ENCODE measurements at places on chromosomes 11 and 22.
A peak's percentile ranks its signal among the peaks of the same experiment; 100 is the strongest.

- H3K4me1 ChIP-seq: no peaks in the 10 kb centered on the region
- no peak overlapping the region for H3K27ac ChIP-seq
- H3K36me3 ChIP-seq: no peaks in the 10 kb centered on the region
- H3K4me3 ChIP-seq: peak overlapping the region; percentile 51
- DNase-seq: peak; percentile 35
- H3K27me3 ChIP-seq: no peaks in the 10 kb centered on the region
Measured at GRCh38 chr22:36977401-36977861, 41.8 kb downstream of the TST start.

DNA sequence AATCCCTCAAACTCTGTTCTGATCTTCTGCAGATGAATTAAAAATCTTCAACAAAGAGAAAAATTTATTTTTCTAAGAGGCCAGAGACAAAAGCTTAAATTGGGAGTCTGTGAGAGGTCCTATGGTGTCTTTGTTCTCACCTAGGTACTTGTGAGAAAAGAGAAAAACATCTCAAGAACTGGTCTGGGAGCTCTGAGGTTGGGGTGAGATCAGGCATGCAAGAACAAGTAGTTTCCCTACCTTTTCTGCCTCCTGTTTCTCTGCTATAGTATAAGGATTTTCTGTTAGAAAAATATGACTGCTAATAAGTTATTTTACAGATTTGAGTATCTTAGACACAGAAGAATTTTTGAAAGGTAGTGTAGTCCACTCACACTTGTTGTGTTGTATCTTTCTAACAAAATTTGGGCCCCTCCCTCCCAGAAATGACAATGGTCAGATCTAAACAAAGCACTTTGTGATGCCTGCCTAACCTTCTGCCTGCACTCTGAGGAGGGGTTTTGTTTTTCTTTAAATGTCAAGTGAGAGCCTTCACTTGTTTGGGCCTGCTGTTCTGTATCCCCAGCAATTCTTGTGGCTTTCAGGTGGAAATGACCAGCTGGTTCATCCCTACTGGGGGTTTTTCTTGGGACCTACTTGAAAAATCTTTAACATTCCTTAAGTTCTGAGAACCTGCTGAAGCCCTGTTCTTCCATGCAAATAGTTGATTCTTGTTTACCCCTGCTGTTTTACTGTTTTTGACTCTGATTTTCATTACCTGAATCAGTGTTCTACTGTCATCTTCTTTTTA is 13.6 kb upstream of the OR51S1 start:
- no peak for DNase-seq
- no peaks in the 10 kb centered on the region for H3K36me3 ChIP-seq
- H3K4me1 ChIP-seq: no peaks in the 10 kb centered on the region
- H3K27ac ChIP-seq: no peak overlapping the region

GRCh38 chr11:90135016-90135415 is 553 bp downstream of the NAALAD2 start:
- DNase-seq: no peak
- H3K4me3 ChIP-seq: peak overlapping the region; percentile 70
- H3K4me1 ChIP-seq: peaks cover 6% of the 10 kb centered on the region
- no peaks in the 10 kb centered on the region for H3K36me3 ChIP-seq

GRCh38 chr22:39898997-39899396 is 1.9 kb upstream of the GRAP2 start:
- no peaks in the 10 kb centered on the region for H3K27me3 ChIP-seq
- no peak overlapping the region for H3K4me3 ChIP-seq
- H3K4me1 ChIP-seq: no peaks in the 10 kb centered on the region
- H3K36me3 ChIP-seq: no peaks in the 10 kb centered on the region

DNA sequence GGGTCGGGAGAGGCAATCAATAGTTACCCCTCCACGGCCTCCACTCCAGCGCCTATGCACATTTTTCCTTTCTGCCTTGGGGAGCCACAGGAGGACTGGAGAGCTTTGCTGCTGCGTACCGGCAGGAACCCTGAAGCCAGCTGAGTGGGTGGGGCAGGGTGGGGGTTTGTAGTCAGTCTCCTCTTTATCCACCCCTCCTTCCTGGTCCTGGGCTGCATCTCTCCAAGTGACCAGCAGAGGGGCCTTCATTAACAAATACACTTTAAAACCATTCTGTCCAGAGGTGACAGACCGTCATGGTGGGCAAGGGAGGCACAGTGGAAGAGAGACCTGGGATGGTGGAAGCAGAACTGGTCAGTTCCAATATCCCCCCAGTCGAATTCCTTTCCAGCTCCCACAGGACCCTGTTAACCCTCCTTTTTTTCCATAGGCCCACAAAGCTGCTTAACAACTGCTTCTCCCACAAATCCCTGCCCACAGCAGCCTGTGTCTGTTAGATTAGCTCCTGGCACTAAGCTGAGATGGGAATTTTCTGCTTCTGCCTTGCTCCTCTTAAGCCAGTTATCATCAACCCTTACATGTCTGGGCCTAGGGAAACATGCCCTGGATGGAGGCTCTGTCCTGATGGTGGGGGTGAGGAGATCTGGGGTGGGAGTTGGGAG is 3.9 kb upstream of the ABCG4 start:
- H3K27me3 ChIP-seq: peaks cover 7% of the 10 kb centered on the region
- H3K4me3 ChIP-seq: no peak overlapping the region
- peak; percentile 43 for DNase-seq
- peaks cover 4% of the 10 kb centered on the region for H3K4me1 ChIP-seq
- no peak overlapping the region for H3K27ac ChIP-seq

GRCh38 chr11:20821046-20821445 is 151.7 kb downstream of the NELL1 start:
- DNase-seq: no peak
- H3K27ac ChIP-seq: no peak overlapping the region
- H3K36me3 ChIP-seq: no peaks in the 10 kb centered on the region
- H3K27me3 ChIP-seq: no peaks in the 10 kb centered on the region
- no peak overlapping the region for H3K4me3 ChIP-seq

DNA sequence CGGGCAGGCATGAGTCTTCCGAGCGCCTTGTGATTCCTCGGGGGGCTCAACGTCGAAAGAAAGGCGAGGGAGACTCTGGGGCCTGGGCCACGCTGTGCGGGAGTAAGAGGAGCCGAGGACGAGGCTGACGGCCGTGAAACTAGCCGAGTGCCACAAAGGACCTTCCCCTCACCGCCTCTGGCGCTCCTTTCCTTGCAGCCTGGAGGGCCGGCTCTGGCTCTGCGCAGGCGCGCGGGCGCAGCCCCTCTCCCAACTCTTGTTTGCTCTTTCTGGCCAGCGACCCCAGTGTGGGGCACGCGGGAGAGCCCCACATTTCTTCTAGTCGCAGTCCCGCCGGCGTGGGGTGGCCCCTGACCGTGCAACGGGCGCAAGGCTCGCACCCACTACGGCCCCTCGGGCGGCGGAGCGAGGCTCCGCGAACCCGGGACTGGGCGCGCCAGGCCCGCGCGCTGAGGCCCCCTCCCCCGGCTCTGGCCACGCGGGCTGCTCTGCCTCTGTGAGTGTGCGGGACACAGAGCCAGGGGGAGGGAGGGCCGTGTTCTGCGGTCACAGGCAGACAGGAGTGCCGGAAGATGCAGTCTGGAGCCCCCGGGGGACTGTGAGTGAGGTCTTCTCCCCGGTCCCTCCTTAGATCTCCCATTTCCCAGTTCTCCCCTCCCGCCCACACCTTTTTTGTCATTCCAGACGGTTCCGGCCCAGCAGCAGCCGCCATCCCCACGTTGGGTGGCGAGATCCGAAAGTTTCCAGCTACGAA is 1.0 kb upstream of the TOB2 start:
- H3K4me3 ChIP-seq: peak overlapping the region; percentile 99
- H3K27me3 ChIP-seq: no peaks in the 10 kb centered on the region
- DNase-seq: peak; percentile 78
- H3K27ac ChIP-seq: peak overlapping the region; percentile 98

GRCh38 chr11:17649261-17649660 is 70.1 kb upstream of the MYOD1 start:
- H3K36me3 ChIP-seq: no peaks in the 10 kb centered on the region
- H3K27me3 ChIP-seq: no peaks in the 10 kb centered on the region
- no peak overlapping the region for H3K4me3 ChIP-seq
- H3K27ac ChIP-seq: no peak overlapping the region
- no peak for DNase-seq
